ENCODE measurements at places on chromosomes 12 and 14. TPM values are rescaled to one million over a fixed set of nuclear protein-coding genes. Genes with fewer than 3 reads are reported as not detected.

DIO2 gene
- 2.2 TPM for total RNA-seq

MYF6 gene
- not detected for total RNA-seq

EGLN3 gene
- total RNA-seq: 5.3 TPM

CDC42BPB gene
- 73.8 TPM for total RNA-seq

DBX2 gene
- total RNA-seq: not detected

TEX52 gene
- not detected for total RNA-seq

SYNDIG1L gene
- total RNA-seq: not detected

PLEKHD1 gene
- not detected for total RNA-seq

ARL1 gene
- total RNA-seq: 64.2 TPM

DEPDC4 gene
- 1.5 TPM for total RNA-seq

AQP6 gene
- total RNA-seq: not detected

SRGAP1 gene
- 10.5 TPM for total RNA-seq

KLRF1 gene
- not detected for total RNA-seq

GALNT8 gene
- not detected for total RNA-seq

ATN1 gene
- total RNA-seq: 73.9 TPM

OR6C2 gene
- not detected for total RNA-seq

RALGAPA1 gene
- 7.2 TPM for total RNA-seq

NTS gene
- 51.2 TPM for total RNA-seq

TMEM120B gene
- 19.9 TPM for total RNA-seq

PITPNM2 gene
- 15.8 TPM for total RNA-seq

PRIMA1 gene
- total RNA-seq: 0.29 TPM

RNF212B gene
- not detected for total RNA-seq

KRT77 gene
- total RNA-seq: not detected

ANKRD33 gene
- total RNA-seq: not detected

PYGL gene
- 162 TPM for total RNA-seq

TUNAR gene
- not detected for total RNA-seq

PRH2 gene
- total RNA-seq: not detected

RNASE3 gene
- not detected for total RNA-seq

IFI27 gene
- 2.4 TPM for total RNA-seq

KRT75 gene
- total RNA-seq: 0.26 TPM

C14orf180 gene
- not detected for total RNA-seq

RASSF8 gene
- total RNA-seq: 9.0 TPM

PPFIA2 gene
- not detected for total RNA-seq

LRR1 gene
- total RNA-seq: 52.7 TPM

KLRC3 gene
- total RNA-seq: not detected

PLEKHG7 gene
- not detected for total RNA-seq

ANKS1B gene
- 0.63 TPM for total RNA-seq

KCNC2 gene
- not detected for total RNA-seq

EMP1 gene
- total RNA-seq: 172 TPM
